ENCODE measurements at places on chromosomes 6 and 20. TPM values are rescaled to one million over a fixed set of nuclear protein-coding genes. Genes with fewer than 3 reads are reported as not detected.

DNA sequence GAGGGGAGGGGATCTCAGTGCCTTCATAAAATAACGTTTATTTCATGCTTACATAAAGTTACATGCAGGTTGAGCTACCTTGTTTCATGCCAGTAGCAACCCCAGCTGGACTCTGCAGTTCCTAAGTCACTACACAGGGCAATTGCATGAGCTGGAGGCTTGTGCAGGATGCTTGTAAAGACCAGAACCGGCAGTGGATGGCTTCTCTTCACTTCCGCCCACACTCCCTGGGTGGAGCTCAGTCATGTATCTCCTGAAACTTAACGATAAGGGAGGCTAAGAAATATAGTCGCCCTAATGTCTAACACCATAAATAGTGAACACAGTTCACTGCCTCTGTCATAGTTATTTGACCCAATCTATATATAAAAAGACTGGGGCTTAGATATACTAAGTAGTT, 99.4 kb upstream of the RAB32 start:
- DNase-seq = no peak

- DNase-seq = no peak
Measured at GRCh38 chr6:52426667-52427066, 6.5 kb downstream of the EFHC1 start.

DNA sequence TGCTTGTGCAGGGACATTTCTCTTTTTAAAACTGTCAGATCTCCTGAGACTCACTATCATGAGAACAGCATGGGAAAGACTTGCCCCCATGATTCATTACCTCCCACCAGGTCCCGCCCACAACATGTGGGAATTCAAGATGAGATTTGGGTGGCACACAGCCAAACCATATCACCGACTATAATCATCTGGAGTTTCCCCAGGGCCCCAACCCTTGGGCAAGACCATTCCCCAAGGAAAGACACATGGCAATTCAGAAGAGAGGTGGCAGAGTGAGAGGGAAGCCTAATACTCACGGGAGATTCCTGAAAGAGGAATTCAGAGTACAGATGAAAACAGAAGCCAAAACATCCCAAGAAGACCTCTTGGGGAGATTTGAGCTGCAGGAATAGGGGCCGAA, 291.0 kb upstream of the PLCB4 start:
- no peak for DNase-seq

BFSP1 gene
- 8.8 TPM for total RNA-seq

DNA sequence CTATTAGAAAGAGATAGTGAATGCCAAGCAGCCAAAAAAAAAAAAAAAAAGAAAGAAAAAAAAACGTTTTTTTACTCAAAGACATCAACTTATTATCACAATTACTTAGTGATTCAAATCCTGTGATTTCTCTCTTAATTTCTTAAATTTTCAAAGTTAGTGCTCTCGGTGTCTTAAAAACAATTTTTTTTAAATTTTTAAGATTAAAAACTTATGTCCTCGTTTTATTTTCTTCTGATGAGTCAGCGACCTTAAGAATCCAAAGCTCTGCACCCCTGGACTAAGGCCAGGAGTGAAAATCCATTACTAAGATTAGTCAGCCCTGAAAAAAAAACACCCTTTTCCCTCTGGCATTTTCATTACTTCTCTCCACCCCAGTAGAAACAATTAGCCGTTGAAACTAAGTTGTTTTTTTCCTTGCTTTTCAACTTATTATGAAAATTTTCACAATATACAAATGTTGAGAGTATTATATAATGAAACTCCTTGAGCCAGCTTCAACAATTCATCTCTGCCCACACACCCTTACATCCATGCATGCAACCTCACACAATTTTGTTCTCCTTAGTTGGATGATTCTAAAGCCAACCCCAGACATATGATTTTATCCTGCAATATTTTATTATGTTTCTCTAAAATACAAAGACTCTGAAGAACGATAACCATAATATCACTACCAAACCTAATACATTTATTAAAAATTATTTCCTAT, 85.6 kb upstream of the CARMIL1 start:
- peak; percentile 58 for DNase-seq

- no peak for DNase-seq
Measured at GRCh38 chr6:21946298-21946783, 350.5 kb downstream of the PRL start.

GRCh38 chr20:23440004-23440403, 519 bp downstream of the CSTL1 start:
- no peak for DNase-seq
